BJ (cell line): ENCODE measurements at places on chromosomes 6 and 20. TPM values are rescaled to one million over a fixed set of nuclear protein-coding genes. Genes with fewer than 3 reads are reported as not detected.
A peak's percentile ranks its signal among the peaks of the same experiment; 100 is the strongest.

DNA sequence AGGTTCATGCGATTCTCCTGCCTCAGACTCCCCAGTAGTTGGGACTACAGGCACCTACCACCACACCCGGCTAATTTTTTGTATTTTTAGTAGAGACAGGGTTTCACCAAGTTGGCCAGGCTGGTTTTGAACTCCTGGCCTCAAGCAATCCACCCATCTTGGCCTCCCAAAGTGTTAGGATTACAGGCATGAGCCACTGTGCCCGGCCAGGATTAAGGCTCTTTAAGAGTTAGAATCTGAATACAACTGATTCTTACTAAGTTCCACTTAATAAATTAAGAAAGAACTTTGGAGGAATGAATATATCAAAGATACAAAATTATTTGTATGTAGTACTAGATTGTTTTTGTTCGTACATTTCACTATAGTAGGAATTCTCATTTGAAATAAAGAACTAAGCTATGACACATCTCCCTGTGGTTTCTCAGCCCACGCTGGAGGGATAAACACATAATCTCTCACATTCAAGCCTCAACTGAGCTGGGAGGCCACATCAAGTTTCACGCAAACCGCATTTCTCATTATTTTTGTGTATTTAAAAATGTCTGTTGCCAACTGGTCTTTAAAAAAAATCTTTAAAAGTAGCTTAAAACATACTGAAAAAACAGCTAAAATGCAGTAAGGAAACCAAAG lies 34.2 kb downstream of the DTNBP1 start:
- peak; percentile 38 for DNase-seq

DNA sequence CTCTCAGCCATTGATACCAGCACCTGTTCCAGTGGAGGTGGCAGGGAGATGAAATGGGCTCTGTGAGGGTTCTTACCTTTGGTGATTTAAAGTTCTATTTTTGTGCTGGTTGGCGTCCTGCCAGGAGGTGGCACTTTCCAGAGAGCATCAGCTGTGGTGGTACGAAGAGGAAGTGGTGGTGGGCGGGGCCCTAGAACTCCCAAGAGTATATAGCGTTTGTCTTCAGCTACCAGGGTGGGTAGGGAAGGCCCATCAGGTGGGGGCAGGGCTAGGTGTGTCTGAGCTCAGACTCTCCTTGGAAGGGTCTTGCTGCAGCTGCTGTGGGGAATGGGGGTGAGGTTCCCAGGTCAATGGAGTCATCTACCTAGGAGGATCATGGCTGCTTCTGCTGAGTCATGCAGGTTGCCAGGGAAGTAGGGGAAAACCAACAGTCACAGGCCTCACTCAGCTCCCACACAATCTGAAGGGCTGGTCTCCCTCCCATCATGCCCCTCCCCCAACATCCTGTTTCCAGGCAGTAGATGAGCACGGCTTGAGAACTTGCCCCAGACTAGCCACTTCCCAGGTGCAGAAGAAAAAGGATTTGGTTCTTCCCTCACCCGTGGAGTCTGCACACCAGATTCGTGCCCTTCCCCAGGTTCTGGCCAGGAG lies 46.6 kb downstream of the MOXD1 start:
- no peak for DNase-seq

DNA sequence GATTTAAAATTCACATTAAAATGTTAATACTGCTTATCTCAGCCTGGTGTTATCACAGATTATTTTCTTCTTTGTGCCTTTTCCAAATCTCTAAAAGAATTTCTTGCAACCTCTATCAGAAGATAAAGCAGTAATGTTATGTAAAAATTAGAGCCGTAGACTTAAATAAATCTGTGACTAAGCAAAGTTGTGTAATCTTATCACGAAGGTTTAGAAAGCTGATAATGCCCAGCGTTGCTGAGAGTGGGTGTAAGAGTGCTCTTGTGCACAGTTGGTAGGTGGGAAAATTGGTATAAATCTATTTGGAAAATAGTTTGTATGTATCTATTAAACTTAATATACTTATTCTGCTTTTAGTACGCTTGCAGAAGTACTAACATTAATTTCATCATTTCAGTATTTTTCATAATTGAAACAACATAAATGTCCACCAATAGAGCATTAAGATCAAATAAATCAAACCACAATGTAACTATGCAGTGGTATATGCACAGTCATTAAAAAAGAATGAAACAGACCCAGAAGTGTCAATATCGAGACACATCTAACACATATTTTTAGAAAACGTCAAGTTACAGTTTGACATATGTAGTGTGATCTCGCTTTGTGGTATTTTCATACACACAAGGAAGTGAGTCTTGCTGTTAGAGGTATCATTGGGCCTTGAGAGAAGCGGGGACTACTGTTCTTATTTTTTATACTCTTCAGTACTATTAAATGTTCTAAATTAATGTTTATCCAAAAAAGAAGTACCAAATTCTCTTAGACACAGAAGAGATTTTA lies 54.4 kb upstream of the PBOV1 start:
- DNase-seq: no peak

DNA sequence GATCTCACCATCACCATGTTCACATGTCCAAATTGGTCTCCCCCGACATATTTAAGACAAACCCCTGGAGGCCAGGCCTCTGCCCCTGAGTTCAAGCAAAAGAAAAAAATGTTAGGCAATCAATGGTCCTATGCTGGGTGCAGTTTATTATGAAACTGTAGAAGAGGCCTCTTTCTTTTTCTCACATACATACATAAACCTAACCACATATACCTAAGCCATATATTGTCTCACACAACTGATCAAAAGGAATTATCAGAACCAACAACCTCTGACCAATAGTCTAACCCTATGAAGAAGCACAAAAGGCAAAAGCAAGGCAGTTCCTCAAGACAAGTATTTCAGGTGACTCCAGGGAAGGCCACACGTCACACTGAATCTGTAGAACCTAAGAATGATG lies 49.9 kb downstream of the ILRUN start:
- no peak for DNase-seq

GRCh38 chr20:49561256-49561655 lies 6.7 kb downstream of the PTGIS start:
- DNase-seq: no peak

GRCh38 chr6:69423785-69424184 lies 373.0 kb downstream of the LMBRD1 start:
- no peak for DNase-seq

- DNase-seq: no peak
Observed at GRCh38 chr6:138512609-138513008, 13.3 kb upstream of the NHSL1 start.

DNA sequence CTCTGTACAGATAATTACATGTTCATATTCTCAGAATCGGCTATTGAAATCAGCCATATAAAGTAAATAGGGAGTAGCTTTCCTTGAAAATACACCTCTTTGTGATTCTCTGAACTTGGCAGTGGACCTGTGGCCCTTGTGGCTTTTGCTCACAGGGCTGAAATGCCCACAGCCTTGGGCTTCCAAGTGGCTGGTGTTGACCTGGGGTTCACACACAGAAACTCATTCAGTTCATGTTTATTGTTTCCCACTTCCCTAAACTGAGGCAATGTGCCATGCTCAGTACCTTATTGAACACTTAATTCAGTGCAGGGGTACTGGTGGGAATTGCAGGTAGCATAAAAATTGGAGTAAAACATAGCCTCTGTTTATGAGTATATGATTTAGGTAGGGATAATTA lies 19.1 kb upstream of the TULP4 start:
- DNase-seq: no peak

- DNase-seq: no peak
Observed at GRCh38 chr6:71309656-71310055, 21.0 kb downstream of the OGFRL1 start.

DNA sequence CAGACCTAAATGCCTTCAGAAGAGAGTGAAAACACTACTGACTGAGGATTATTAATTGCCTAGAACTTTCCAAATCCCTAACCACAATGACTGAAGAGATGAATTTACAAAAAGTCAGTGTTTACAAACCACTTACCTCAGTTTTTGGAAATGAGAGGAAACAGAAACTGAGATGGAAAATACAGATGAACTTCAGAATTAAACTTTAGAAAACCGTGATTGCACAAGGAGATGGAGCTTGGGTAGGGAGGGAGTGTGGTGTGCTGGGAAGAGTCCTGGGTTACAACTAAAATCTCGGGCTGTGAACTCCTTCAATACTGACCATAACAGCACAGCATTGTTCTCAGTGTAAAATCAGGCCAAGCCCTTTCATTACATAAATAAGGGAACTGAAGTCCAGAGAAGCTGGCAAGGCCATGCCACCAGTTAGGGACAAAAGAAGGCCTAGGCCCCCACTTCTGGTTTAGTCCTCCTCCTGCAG lies 4.0 kb downstream of the ELMO2 start:
- DNase-seq: no peak

DNA sequence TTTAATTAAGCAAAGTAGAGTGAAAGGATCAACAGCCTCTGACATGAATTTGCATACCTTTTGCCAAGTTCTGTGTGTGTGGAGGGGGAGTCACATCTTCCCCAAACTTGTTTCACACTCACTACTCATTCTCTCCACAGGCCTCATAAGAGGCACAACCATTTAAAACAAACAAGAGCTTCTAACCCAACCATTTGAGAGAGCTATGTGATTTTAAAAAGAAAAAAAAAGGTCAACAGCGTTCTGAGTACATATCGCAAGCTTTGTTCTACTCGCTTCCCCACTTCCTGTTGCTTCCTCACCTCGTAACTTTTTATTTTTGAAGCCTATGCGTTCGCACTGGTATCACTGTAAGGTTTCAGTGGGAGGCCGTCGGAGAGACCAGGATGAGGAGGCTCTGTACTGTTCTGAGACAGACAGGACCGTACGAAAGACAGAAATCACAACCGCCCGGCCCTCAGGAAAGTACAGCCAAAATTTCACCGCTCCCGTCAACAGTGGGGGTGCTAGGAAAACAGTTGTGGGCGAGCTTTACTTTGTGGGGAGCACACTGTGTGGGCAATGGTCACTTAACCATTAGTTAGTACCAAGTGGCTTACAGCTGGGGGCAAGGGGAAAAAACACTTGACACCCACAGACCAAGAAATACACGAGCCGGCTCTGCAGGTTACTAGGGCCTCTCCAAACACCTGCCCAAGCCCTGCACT lies 61.3 kb downstream of the TRERF1 start:
- DNase-seq: no peak

- no peak for DNase-seq
Observed at GRCh38 chr6:159984268-159984786, 15.4 kb downstream of the IGF2R start.

DNA sequence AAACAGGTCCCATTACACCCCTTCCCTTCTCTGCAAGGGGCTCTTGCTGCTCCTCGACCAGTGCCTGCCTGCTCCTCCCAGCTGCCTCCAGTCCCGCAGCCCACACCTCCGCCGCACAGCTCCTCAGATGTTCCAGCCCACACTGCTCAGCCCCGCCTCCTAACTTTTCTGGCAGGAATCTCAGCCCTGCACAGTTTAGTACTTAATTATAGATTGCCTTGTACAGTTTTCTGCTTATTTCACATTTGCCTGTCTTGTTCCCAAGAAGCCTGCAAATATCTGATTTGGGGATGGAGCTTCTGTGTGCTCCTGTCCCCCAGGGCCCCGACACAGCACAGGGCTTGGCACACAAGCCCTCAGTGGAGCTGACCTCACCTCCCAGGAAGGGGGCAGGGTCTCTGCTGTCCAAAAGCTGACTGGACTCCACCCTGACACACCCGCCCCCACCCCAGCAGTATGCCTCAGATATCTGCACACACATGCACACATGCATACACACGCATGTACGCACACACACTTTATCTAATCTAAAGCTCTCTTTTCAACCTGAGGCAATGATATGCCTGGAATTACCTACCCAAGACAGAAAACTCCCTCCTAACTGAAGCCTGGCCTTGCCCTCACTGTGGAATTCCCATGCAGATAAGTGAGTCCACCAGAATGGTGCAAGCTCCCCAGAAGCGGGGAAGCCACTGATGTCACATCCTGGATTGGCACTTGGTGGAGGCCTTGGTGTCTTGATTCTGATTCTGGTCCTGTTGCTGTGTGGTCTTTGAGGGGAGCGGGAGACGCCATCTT lies 1.2 kb upstream of the PNPLA1 start:
- DNase-seq: no peak

GRCh38 chr6:105431226-105431625 lies 28.3 kb upstream of the PREP start:
- DNase-seq: no peak

GRCh38 chr6:136520517-136520916 lies 29.7 kb downstream of the MAP7 start:
- DNase-seq: no peak

DNA sequence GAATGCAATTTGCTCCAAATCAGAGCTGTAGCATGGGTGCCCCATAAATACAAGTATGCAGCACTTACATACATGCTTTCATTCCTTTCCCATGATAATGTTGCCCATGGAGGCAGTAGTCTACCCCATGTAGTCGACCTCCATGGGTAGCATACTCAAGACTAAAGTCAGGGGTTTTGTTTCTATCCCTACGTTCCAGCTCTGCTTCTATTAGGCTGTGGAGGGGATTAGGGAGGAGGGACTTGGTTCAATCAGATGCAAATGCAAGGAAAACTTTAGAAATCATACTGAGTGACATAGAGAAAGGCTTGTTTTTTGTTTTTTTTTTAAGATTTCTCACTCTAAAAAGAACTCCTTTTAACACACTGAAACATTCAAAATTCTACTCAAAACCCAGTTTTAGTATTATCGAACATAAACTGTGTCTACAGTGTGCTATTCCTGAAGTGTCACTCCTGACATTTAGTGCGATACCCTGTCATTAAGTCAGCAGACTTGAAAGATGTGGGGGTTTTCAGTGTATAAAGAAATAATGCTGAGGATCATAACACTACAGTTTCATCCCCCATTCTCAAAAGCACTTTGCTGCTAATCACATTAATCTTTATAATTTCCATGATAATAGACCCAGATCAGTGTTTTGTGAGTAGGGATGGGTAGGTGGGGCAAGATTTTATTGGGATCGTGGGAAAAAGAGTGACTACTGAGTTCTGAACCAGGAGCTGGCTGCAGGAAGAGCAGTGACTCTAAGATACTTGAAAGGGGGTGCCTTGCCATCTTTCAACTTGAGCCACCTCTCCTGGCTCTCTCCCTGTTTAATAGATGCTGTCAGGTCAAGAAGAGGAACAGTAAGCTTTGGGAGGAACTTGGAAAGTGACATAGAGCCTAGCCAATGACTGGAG lies 40.4 kb upstream of the SCML4 start:
- DNase-seq: no peak

GRCh38 chr20:19341348-19342053 lies 129.1 kb downstream of the SLC24A3 start:
- no peak for DNase-seq

DNA sequence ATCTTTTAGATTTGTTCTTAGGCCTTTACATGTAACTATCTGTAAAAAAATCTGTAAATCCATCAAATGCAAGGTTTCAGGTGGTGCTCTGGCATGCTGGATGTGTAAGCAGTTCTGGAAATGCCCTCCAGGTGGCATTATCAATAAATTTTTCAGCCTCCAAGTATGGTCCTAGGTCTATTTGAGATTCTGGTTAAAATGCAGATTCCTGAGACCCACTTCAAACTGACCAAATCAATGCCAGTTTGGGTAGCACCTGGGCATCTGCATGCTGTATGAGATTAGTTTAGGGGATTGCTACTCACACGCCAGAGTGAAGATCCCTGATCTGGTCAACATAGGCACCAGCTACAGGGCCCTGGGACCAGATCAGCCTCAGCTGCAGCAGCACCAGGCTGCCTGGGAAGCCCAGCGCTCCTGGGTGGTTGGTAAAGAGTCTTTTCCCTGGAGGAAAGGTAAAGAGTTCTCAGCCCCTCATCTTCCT lies 507.3 kb upstream of the CITED2 start:
- no peak for DNase-seq

GRCh38 chr6:47094241-47094925 lies 52.3 kb upstream of the ADGRF1 start:
- no peak for DNase-seq

Gene ME1
- polyA plus RNA-seq: 5.5 and 11.3 TPM in 2 replicates

Gene PTGIS
- polyA plus RNA-seq: 28.8 and 39.0 TPM in 2 replicates

Gene PTCHD4
- 2.1 and 3.1 TPM in 2 replicates for polyA plus RNA-seq

Gene CST5
- polyA plus RNA-seq: not detected in 2 replicates

Gene MOG
- polyA plus RNA-seq: not detected in 2 replicates

Gene TEAD3
- polyA plus RNA-seq: 22.5 and 40.6 TPM in 2 replicates
